Thyroid gland (tissue), 4 donors: ENCODE measurements at places on chromosomes 3 and 15. TPM values are rescaled to one million over a fixed set of nuclear protein-coding genes. Genes with fewer than 3 reads are reported as not detected.

GRCh38 chr3:45218578-45219390 lies 7.3 kb downstream of the TMEM158 start:
- no peak overlapping the region for H3K27ac ChIP-seq
- no peak overlapping the region for H3K4me3 ChIP-seq
- no peak for DNase-seq
- no peaks in the 10 kb centered on the region for H3K4me1 ChIP-seq

The CCDC54 gene
- not detected for total RNA-seq

- no peaks in the 10 kb centered on the region for H3K36me3 ChIP-seq
- H3K27ac ChIP-seq: no peak overlapping the region
- DNase-seq: no peak
- no peak overlapping the region for H3K4me3 ChIP-seq
Observed at GRCh38 chr3:172018364-172018763, 21.0 kb upstream of the FNDC3B start.

- DNase-seq: no peak
- no peak overlapping the region for H3K27ac ChIP-seq
- no peak overlapping the region for H3K4me3 ChIP-seq
- H3K4me1 ChIP-seq: peaks cover 31% of the 10 kb centered on the region
- H3K27me3 ChIP-seq: no peaks in the 10 kb centered on the region
- H3K36me3 ChIP-seq: peaks cover 4% of the 10 kb centered on the region
Observed at GRCh38 chr3:150741497-150742140, 21.4 kb downstream of the SIAH2 start.

- H3K4me3 ChIP-seq: no peak overlapping the region
- H3K36me3 ChIP-seq: no peaks in the 10 kb centered on the region
- no peaks in the 10 kb centered on the region for H3K4me1 ChIP-seq
- H3K27me3 ChIP-seq: no peaks in the 10 kb centered on the region
Observed at GRCh38 chr3:110504901-110505300, 566.7 kb upstream of the NECTIN3 start.

DNA sequence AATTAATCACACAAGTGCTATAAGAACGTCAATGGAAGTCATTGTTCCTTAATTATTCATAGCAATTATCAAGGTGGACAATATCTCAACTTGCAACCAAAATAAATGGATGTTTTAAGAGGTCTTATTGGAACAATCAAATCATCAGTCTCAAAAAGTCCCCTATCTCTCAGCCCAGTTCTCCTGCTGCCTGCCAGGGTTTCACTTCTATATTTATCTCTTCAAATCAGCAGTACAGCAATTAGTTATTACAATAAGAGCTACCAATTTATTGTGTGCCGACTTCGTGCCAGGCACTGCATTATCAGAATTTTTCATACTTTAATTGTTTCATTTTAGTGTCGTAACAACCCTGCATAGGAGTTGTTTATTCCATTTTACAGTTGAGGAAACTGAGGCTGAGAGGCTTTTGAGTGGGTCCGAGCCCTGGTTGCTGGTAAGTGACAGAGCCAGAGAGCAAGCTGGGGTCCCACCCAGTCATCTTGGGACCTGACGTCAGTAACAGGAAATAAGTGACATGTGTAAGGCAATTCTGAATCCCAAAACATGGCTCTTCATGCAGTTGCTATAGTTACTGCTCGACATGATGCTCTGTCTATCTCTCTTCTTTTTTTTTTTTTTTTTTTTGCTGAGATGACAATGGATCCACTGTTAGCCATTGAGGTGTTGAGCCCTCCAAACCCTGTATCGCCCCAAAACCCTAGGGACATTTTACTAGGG lies 8.8 kb upstream of the KCTD6 start:
- H3K4me3 ChIP-seq: no peak overlapping the region
- H3K27me3 ChIP-seq: no peaks in the 10 kb centered on the region
- DNase-seq: no peak

- no peaks in the 10 kb centered on the region for H3K4me1 ChIP-seq
- peaks cover 24% of the 10 kb centered on the region for H3K36me3 ChIP-seq
- no peak overlapping the region for H3K27ac ChIP-seq
- no peaks in the 10 kb centered on the region for H3K27me3 ChIP-seq
Observed at GRCh38 chr3:149744151-149744550, 8.1 kb downstream of the COMMD2 start.

GRCh38 chr3:157452097-157452496 lies 15.4 kb downstream of the PTX3 start:
- no peak for DNase-seq
- no peaks in the 10 kb centered on the region for H3K4me1 ChIP-seq
- no peaks in the 10 kb centered on the region for H3K36me3 ChIP-seq
- H3K27ac ChIP-seq: no peak overlapping the region

DNA sequence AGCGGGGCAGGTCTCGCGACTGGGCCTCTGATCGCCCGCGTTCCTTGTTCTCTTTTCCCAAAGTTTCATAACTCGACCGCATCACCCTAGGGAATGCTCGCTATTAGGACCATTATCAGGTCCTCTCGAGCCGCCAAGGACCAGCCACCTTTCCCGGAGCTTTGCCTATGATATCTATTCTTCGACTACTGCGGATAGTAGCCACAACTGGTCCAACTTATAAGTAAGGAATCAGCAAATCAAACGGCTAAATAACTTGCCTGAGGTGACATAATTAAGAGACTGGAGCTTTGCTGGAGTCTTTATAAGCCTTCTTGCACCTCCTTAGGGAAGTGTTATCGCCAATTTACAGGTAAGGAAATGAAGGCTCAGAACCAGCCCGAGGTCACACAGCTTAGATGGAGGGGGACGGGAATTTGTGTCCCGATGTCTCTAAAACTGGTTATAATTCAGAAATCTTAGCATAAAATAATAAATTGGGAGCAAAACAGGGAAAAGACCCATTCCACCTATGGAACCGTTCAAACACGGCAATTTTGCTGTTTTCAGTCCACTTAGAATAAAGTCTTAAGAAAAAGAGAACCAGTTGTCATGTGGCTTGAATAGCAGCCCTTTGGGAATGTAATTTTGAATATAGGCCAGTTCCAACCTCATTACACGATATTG lies 479 bp upstream of the PLD1 start:
- no peaks in the 10 kb centered on the region for H3K36me3 ChIP-seq
- no peak overlapping the region for H3K4me3 ChIP-seq
- no peak for DNase-seq
- H3K27ac ChIP-seq: peak overlapping the region; percentile 92
- H3K4me1 ChIP-seq: peaks cover 17% of the 10 kb centered on the region

DNA sequence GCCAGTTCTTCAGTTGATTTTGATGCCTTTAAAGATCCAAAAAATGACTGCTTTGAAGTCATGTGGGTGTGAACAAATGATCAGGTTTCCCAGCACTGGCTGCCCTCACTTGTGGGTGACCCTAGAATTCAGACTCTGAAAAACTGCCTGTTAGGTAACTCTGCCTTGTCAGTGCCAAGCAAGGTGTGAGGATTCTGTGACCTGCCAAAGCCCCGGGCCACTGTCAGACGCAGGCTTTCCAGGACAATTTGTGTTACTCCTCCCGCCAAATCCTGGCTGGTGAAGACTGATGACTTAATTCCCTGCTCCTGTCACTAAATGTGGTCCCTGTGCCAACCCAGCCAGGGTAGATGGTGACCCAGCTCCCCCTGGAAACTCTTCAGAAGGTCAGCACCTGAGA lies 99.2 kb upstream of the PSMD6 start:
- peak; percentile 53 for DNase-seq
- no peak overlapping the region for H3K4me3 ChIP-seq
- peaks cover 3% of the 10 kb centered on the region for H3K4me1 ChIP-seq
- H3K36me3 ChIP-seq: no peaks in the 10 kb centered on the region

- H3K27me3 ChIP-seq: no peaks in the 10 kb centered on the region
- H3K4me1 ChIP-seq: peaks cover 30% of the 10 kb centered on the region
- no peak for DNase-seq
- no peaks in the 10 kb centered on the region for H3K36me3 ChIP-seq
Observed at GRCh38 chr15:99433026-99433756, 132.6 kb upstream of the MEF2A start.

DNA sequence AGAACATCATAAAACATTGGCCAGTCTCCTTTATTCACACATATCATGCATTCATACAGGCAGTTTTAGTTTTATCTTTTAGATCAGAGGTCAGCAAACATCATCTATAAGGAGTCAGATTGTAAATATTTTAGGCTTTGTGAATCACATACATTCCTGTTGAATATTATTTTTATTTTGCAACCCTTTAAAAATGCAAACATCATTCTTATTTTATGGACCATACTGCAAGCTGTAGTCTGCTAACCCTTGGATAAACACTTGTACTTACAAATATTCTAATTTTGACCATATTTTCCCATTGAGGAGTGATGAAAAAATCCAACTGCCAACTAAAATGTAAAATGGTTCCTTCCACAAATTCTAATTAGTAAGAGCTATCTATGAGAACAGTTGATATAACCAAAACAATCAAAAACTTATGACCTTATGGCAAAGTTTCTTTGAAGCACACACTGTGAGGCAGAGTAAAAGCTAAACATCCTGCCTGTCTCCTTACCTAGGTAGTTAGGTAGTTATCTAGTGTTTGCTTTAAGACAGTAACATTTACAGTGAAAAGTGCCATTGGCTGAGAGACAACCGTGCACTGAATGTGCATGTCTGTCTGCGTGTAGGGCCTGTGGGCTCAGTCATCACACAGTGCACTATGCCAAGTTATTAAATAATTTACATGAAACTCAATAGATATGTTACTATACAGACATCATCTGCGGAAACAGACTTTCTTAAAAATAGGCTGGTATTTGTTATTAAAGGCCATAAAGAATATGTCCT lies 57.7 kb downstream of the PIK3R4 start:
- H3K36me3 ChIP-seq: peaks cover 8% of the 10 kb centered on the region
- no peak overlapping the region for H3K4me3 ChIP-seq
- no peak for DNase-seq
- H3K27ac ChIP-seq: no peak overlapping the region
- H3K27me3 ChIP-seq: no peaks in the 10 kb centered on the region

The ZBTB20 gene
- total RNA-seq: 153 TPM

DNA sequence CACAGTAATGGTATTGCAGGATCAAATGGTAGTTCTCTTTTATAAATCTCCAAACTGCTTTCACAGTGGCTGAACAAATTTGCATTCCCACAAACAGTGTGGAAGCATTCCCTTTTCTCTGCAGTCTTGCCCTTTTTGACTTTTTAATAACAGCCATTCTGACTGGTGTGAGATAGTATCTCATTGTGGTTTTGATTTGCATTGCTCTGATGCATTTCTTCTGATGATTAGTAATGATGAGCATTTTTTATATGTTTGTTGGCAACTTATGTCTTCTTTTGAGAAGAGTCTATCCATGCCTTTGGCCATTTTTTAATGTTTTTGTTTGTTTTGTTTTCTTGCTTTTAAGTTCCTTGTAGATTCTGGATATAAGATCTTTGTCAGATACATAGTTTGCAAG lies 316.1 kb upstream of the TMCO5A start:
- no peaks in the 10 kb centered on the region for H3K27me3 ChIP-seq
- no peak overlapping the region for H3K4me3 ChIP-seq
- DNase-seq: no peak
- no peaks in the 10 kb centered on the region for H3K36me3 ChIP-seq
- H3K27ac ChIP-seq: no peak overlapping the region
- no peaks in the 10 kb centered on the region for H3K4me1 ChIP-seq

- no peaks in the 10 kb centered on the region for H3K27me3 ChIP-seq
- H3K4me3 ChIP-seq: no peak overlapping the region
- H3K27ac ChIP-seq: no peak overlapping the region
- H3K4me1 ChIP-seq: no peaks in the 10 kb centered on the region
- no peak for DNase-seq
- H3K36me3 ChIP-seq: no peaks in the 10 kb centered on the region
Observed at GRCh38 chr3:139639662-139640061, 38.1 kb downstream of the NMNAT3 start.

GRCh38 chr3:53184701-53185100 lies 23.7 kb downstream of the PRKCD start:
- no peaks in the 10 kb centered on the region for H3K4me1 ChIP-seq
- no peaks in the 10 kb centered on the region for H3K27me3 ChIP-seq
- no peak overlapping the region for H3K4me3 ChIP-seq

GRCh38 chr3:28826840-28827239 lies 454.0 kb upstream of the RBMS3 start:
- no peak overlapping the region for H3K4me3 ChIP-seq
- H3K36me3 ChIP-seq: no peaks in the 10 kb centered on the region
- H3K27me3 ChIP-seq: no peaks in the 10 kb centered on the region
- no peaks in the 10 kb centered on the region for H3K4me1 ChIP-seq
- no peak overlapping the region for H3K27ac ChIP-seq

The KIF7 gene
- total RNA-seq: 8.6 TPM

The GOLGA8O gene
- total RNA-seq: 8.4 TPM
